T-helper 2 cell treated with Interferon-gamma antibody and Interleukin-4, amounts not matched to agents 5 μg/mL and 100 μg/mL, for 36 hours (primary cell): ENCODE measurements at places on chromosomes 3 and 15.

DNA sequence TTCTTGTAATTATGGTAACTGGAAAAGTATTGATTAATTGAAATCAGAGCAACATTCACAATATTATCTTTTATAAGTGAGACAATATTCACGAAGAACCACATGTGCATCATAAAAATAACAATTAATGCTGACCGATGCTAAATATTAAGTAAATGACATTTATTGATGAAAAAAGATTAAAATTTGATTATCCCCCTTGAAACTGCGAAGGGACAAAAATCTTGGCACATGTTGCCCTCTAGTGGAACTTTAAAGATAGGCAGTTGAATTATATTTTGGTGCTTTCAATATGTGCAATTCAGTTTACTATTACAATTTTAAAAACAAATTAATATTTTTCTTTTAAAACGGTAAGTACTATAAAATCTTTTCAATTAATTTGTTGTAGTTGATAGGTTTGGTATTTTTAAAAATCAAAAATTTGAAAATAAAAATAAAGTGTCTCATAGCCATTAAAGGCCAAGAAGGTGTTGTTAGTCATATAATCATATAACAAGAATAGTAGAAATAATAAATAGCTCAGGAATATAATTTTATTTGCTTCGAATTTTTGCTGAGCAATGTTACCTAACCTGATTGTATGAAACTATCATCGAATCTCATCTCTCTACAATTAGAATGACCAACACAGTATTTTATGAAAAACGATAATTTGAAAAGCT is 270.2 kb downstream of the ROBO1 start:
- DNase-seq, result no peak

DNA sequence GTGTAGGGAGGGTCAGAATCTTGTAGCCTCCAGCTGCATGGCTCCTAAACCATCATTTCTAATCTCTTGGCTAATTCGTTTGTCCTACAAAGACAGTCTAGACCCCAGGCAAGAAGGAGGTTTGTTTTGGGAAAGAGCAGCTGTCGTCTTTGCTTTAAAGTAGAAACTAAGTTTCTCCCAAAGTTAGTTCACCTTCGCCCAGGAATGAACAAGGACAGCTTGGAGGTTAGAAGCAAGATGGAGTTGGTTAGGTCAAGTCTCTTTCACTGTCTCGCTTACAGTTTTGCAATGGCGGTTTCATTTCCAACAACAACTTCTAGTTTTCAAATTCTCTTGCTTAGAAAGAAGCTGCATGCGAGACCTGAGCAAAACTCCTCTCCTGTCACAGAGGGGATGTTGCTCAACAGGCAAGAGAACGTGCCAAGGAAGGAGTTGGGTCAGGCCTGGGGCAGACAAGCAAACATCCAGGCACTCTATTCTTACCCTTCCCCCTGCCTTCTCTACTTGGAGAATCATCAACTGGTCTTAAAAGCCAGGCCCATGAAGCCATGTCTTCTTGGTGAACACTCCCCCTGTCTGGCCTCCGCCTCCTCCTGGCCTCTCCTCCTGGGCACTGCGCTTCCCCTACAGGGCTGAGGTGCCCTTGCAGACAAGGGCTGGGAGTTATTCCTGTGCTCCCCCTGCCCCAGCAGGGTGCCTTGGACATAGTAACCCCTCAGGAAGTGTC is 57.6 kb downstream of the TMEM44 start:
- no peak for DNase-seq

GRCh38 chr3:11954312-11954934 is 49.8 kb upstream of the SYN2 start:
- no peak for DNase-seq

- DNase-seq, result no peak
Observed at GRCh38 chr3:156443079-156443478, 111.8 kb downstream of the SSR3 start.

DNA sequence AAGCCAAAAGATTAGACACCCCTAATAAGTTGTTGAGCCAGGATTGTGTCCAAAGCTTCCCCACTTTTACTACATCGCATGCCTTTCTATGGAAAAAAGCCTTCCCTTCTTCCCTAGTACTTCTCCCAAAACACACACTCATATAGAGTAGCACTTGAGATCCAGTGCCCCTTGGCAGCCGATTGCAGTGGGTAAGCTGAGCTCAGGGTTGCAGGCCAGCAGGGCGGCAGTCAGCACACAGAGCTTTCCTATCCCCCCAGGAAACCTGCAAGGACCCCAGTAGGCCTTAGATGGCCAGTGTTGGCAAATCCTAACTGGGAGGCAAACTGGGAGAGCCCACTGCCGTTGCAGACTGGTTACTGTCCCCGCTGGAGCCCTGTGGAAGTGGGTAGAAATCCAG is 75.7 kb upstream of the C15orf39 start:
- no peak for DNase-seq

GRCh38 chr3:56831572-56831971 is 29.8 kb upstream of the ARHGEF3 start:
- DNase-seq, result no peak

GRCh38 chr15:93124126-93124525 is 35.1 kb upstream of the RGMA start:
- no peak for DNase-seq

DNA sequence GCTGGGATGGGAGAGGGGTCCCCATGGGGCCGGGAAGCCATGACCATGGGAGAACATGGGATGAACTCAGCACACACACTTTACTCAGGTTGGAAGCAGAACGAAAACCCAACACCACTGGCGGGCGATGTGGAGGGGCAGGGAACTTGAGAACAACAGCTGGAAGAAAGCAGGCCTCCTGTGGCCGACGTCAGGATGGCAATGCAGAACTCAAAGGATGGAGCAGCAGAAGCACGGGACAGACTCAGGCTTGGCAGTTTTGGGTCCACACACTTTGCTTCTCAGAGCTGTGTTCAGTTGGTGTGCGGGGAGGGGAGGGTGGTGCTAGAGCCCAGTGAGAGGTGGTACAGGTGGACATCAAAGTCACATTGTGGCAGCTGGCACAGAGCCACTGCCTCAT is 80.7 kb downstream of the SEC22A start:
- DNase-seq, result no peak

GRCh38 chr3:160768918-160769317 is 12.9 kb downstream of the PPM1L start:
- DNase-seq, result no peak

- no peak for DNase-seq
Observed at GRCh38 chr3:140316868-140317400, 360.9 kb upstream of the TRIM42 start.

GRCh38 chr3:14282001-14282705 is 103.5 kb downstream of the LSM3 start:
- no peak for DNase-seq

GRCh38 chr3:160041465-160041864 is 52.8 kb downstream of the IL12A start:
- DNase-seq, result no peak

DNA sequence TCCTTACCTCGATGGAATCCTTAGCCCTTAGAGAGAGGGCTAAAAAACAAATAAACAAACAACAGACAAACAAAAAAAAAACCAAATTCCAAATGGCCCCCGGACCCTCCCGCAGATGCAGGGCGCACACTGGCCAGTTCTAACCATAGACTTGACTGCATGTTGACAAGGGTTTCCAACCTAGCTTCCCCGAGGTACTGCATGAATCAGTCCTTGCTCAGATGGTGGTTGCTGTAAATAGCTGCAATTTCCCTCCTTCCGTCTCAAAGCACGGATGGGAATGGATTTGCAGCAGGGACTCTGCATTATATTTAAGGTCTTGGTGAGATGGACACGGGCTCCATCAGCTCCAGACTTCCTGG is 162.8 kb downstream of the CD47 start:
- DNase-seq, result no peak

DNA sequence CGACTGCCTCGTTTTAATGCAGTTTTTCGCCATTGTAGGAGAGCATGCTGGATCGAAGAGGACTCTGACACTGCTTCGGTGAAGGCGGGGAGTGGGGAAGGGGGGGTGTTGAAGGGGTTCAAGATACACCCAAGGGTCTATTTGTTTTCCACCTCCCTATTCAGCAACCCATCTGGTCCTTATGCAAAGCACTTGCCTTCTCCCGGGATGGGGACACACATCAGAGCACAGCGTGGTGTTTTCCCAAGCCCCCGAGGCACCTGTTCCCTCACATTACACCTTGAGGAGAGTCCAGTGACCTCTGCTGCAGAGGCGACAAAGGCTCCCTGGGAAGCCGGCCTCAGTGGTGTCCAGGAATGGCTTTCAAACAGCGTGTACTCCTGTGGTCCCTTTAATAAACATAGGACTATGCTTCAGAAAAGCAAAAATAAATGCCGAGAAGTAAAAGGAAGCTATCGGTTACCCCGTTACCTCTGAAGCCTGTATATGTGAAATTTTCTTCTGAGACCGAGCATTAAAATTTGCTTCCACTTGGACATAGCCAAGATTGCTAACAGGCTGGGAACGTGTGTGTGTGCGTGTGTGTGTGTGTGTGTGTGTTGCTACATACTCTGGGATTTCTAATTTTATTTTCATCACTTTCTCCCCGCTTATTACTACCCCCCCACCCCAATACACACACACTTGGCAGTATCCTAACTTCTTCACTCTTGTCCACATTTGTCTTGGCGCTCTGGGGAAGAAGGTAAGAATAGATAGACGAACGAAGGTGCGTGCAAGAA is 53.2 kb downstream of the CCDC54 start:
- DNase-seq, result no peak

DNA sequence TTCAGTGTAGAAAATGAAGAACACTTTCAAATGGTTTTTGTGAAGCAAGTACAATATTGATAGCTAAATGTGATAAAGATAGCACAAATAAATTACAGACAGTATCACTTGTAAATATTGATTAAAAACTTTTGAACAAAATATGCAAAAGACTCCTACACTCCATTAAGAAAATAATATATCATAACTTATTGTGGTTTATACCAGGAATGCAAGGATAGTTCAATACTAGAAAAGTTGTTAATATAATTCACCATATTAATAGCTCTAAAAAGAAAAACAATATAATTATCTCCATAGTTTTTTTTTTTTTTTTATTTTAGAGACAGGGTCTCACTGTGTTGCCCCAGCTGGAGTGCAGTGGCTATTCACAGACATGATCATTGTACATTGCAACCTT is 35.9 kb upstream of the RORA start:
- DNase-seq, result no peak
